ENCODE measurements at places on chromosomes 2 and 18.

GRCh38 chr18:4286256-4286655 lies 168.9 kb downstream of the DLGAP1 start:
- no peak for DNase-seq

DNA sequence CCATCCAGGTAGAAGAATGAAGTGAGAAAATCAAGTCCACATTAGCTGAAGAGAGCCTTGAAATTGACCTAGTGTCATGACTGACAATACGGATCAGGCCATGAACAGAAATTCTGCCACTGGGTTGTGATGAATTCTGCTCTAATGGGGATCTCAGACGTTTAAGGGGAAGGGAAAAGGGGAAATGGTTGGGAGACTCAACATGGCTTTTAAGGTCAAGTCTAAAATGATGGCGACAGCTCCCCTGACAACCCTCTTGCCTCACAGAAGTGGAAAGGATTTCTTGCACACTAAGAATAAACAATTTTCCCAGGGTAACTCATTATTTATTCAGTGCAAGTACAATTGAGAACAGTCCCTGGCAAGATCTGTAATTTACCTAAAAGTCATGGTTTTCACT lies 302.5 kb upstream of the ACVR2A start:
- no peak for DNase-seq

DNA sequence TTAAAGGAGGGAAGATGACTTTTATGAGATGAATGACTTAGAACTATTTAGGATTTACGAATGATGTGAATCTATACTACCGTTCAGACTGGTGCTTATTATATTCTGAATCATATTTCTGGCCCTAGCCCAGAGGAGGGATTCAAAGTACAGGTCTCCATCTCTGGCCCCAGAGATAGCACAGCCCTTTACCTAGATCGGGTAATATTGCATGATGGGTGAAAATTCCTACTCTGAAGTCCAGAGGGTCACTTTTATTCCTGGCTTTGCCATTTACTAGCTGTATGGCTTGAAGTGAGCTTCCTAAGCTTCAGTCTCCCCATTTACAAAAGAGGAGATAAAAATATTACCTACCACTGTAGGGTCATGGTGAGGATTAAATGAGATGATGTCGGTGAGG lies 135.8 kb upstream of the OSR1 start:
- DNase-seq = no peak

- DNase-seq = no peak
Observed at GRCh38 chr2:196479350-196479749, 160.2 kb upstream of the CCDC150 start.

DNA sequence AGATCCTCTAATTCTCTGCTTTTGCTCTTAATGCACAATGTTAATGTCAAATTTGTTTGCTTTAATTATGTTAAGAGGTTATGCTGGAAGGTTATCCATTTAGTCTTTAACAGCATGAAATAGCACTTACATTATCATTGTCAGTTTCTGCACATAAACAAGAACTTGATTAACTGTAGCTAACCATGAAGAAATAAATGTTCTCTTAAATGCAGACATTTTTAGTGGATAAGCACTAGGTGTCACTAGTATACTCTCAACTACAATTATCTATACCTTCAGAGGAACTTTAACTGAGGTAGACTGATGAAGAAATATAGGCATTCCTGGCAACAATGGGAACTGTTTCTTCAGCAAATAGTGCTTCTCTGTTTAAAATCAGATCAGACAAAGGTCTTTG lies 178.8 kb upstream of the CHST9 start:
- no peak for DNase-seq

- no peak for DNase-seq
Observed at GRCh38 chr2:199405241-199405640, 52.5 kb downstream of the SATB2 start.

DNA sequence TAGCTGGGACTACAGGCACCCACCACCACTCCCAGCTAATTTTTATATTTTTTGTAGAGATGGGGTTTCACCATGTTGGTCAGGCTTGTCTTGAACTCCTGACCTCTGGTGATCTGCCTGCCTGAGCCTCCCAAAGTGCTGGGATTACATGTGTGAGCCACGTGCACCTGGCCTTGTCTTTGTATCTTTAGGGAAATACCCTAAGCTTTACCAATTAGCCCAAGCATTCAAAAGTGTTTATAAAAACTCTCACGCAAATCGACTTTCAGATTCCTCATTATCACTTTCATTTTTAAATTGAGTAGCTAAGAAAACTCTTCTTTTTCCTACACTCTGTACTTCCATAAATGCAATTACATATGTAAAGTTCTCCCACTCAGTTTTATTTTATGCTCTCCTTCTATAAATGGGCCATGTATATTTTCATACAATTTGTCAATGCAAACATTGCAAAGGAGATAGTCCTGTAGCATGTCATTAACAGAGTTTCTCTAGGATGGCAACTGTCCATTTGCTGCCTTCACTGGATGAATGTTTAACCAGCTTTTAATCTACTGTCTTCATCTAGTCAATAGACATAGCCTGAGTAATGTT lies 326.2 kb upstream of the LRATD1 start:
- no peak for DNase-seq

- no peak for DNase-seq
Observed at GRCh38 chr2:61816480-61817355, 37.1 kb downstream of the FAM161A start.

DNA sequence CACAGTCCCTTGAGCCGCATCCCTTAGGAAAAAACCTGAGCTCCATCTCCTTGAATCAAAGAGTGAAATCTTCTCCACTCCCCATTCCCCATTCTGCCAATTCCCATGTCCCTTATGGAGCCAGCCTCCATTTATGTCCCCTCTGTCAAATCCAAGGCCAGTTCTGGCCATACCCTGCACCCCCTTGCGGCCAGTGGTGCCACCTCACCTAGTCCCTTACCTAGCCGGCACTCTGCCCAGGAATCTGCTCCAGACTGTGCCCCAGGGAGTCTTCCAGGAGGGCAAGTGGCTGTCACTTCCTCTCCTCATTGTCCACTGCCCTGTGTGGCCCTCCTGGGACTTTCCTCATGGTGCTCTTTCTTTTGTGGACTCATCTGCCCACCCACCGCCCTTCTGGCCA lies 195.4 kb upstream of the RMP24 start:
- DNase-seq = no peak

- no peak for DNase-seq
Observed at GRCh38 chr2:139850254-139850890, 1070.2 kb upstream of the NXPH2 start.

GRCh38 chr2:97926946-97927345 lies 68.8 kb downstream of the TMEM131 start:
- DNase-seq = no peak

- DNase-seq = no peak
Observed at GRCh38 chr2:97889156-97889555, 106.6 kb downstream of the TMEM131 start.

- DNase-seq = no peak
Observed at GRCh38 chr2:32931945-32932709, 14.6 kb upstream of the LTBP1 start.

- DNase-seq = no peak
Observed at GRCh38 chr2:7868836-7869235, 813.0 kb upstream of the ID2 start.

Data from stimulated activated CD8-positive, alpha-beta memory T cell treated with anti-CD3 and anti-CD28 coated beads, Interleukin-4, amount 100 ng/mL, for 1 hour (primary cell).